ENCODE measurements at places on chromosomes 6 and 20.

- no peak for DNase-seq
Measured at GRCh38 chr20:64142590-64142989, 21.7 kb upstream of the MYT1 start.

GRCh38 chr6:8914700-8915099 is 479.4 kb upstream of the SLC35B3 start:
- DNase-seq: no peak

GRCh38 chr6:3414327-3415081 is 42.3 kb downstream of the SLC22A23 start:
- DNase-seq: no peak

DNA sequence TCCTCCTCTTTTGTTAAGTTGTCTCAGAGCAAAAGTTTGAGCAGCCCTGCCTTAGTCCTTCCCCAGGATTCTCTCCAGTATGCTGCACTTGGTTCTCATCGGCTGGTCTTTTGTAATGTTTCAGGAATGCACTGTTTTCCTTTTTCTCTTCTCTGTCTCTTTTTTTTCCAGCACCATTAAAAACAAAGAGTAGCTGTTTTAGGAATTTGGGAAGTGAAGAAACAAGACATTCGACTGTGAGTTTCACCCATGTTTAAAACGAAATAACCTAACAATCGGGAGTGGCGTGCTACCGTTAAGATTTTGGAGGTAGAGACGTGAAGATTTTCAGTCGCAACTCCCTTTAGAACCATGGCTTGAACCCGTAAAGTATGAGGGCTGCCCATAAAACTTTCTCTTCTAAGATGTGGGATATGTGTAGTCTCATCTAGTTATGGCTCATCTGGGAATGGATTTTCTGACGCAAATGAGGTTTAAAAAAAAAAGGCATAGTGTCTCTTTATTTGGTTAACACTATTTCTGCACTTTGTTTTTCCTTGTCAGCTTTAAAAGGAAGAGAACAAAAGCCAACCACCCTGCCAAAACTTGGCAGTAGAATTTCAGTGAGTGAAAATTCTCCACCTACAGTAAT is 35.9 kb upstream of the RAB23 start:
- DNase-seq: no peak

- DNase-seq: no peak
Measured at GRCh38 chr6:162222521-162222920, 505.0 kb downstream of the PRKN start.

DNA sequence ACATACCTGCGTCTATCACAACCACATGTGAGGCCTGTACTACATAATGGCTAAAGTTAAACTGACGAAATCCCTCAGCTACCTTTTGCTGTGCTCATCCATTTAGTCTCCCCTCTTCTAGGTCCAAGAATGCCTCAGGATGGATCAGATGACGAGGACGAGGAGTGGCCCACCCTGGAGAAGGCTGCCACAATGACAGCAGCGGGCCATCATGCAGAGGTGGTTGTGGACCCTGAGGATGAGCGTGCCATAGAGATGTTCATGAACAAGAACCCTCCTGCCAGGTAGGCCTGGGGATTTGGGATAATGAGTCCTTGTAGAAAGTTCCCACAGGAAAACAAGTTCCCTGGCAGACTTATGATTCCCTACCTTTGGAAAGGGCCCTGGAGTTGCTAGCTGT is 6.0 kb downstream of the BYSL start:
- no peak for DNase-seq

DNA sequence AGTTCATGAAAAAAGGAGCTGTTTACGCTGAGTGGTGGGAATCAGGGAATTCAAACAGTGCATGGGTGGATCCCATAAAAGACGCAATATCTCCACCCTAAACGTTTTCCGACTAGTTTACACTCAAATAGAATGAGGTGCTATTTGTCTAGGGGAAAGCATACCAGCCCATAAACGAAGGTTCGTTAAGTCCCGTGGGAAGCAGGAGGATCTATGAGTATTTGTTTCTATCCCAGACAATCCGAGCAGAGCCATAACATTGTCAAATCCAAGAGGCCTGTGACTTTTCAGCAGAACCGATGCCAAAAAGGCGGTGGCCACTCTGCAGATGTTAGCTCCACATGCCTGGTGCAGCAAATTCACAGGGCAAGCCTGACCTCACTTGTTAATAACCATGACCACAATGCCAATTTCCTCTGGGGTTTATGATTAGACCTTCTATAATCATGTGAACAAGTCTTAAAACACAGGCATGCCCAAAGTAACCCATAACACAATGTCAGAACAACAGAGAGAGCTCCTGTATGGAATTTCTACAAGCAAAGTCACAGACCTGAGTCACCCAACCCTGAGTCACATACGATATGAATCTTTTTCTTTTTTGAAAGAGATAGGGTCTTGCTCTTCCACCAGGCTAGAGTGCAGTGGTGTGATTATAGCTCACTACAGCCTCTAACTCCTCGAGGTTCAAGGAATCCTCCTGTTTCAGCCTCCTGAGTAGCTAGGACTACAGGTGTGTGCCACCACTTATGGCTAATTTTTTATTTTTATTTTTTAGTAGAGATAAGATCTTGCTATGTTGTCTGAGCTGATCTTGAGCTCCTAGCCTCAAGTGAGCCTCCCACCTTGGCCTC is 123.3 kb downstream of the KIF13A start:
- no peak for DNase-seq

DNA sequence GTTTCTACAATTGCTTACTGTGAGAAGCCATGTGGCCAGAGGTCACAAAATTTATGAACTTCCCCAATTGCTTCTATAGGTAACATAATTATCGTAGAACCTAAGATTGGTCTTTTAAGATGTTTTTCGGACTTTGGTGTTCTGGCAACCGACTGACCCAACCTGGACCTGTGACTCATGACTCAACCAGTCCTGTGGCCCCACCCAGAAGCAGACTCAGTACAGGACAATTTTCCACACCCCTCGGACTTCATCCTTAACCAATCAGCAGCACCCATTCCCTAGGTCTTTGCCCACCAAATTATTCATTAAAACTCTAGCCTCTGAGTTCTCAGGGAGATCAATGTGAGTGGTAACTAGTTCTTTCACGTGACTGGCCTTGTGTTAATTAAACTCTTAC is 26.4 kb upstream of the AKAP12 start:
- DNase-seq: no peak

DNA sequence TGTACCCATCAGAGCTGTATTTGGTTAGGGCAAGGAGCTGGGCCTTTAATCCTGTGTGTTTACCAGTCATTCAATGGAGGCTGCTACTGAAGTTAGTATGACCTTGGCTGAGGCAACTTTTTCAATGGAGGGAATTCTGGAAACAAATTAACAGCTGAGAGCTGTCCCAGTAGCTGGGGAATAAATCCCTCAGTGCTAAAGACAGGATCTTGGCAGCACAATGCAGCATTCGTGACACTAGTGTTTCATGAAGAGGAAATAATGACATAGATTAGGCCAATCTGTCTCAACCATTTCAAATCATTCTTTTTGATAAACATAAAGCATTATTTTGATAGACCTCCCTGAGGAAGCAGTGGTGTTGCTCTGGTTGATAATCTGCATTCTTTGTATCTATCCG is 42.9 kb downstream of the GRM1 start:
- no peak for DNase-seq

GRCh38 chr20:1209447-1210387 is 6.5 kb downstream of the C20orf202 start:
- no peak for DNase-seq

GRCh38 chr6:6803180-6803977 is 214.9 kb downstream of the LY86 start:
- DNase-seq: no peak

DNA sequence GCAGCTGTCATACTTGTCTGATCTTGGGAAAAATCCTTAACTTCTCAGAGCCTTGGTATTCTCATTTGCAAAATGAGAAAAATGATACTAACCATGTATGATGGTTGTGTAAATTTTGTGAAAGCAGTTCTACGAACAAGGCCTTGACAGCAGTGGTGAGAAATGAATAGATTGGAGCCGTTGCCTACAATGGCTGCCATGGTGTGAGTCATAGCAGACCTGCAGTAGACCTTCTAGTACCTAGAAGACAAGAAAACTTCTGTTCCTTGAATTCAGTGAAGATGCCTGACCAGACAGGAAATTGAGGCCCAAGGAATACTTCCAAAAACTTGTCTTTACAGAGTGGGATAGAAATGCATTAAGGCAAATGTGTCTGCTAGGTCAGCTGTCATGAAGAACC is 338.9 kb downstream of the QKI start:
- DNase-seq: no peak

DNA sequence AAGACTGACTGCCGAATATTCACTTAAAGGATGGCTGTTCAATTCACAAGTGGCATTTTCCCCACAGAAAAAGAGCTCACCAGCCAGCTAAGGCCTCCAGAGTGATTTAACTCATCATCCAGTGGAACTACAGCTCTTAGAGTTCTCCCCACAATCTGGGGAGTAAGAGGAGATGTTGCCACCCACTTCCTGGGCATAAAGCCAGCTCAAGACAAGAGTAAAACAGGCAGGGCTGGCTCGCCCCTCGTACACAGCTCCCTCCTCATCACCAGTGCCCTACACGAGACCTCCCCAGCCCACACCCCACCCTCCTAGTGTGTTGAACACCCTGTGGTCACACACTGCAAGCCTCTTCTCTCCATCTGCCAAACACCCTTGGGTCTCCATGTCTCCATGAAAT is 47.2 kb upstream of the IPCEF1 start:
- DNase-seq: no peak

GRCh38 chr20:59452856-59453255 is 151.5 kb upstream of the PHACTR3 start:
- DNase-seq: no peak

- no peak for DNase-seq
Measured at GRCh38 chr6:83536647-83537589, 24.6 kb downstream of the PRSS35 start.

DNA sequence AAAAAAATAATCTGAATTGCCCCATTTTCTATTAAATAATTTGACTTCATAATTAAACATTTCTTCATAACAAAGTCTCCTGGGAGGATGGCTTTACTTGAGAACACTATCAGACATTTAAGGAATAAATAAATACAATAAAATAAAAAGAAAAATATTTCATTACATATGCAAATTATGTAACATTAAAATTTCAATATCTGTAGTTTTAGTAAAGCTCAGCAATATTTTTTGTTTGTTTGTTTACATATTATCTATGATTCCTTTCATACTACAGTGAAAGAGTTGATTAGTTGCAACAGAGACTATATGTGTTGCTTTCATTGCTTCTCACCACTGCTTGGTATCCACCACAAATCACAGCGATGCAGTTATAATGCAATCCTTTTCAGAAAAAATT is 474.9 kb upstream of the GJE1 start:
- DNase-seq: no peak

GRCh38 chr20:8829256-8829655 is 239.6 kb upstream of the PLCB4 start:
- DNase-seq: no peak

GRCh38 chr6:13001927-13002326 is 285.4 kb downstream of the PHACTR1 start:
- DNase-seq: no peak

GRCh38 chr6:15330174-15330944 is 84.5 kb downstream of the JARID2 start:
- no peak for DNase-seq

GRCh38 chr6:42411406-42411805 is 40.3 kb downstream of the TRERF1 start:
- no peak for DNase-seq

DNA sequence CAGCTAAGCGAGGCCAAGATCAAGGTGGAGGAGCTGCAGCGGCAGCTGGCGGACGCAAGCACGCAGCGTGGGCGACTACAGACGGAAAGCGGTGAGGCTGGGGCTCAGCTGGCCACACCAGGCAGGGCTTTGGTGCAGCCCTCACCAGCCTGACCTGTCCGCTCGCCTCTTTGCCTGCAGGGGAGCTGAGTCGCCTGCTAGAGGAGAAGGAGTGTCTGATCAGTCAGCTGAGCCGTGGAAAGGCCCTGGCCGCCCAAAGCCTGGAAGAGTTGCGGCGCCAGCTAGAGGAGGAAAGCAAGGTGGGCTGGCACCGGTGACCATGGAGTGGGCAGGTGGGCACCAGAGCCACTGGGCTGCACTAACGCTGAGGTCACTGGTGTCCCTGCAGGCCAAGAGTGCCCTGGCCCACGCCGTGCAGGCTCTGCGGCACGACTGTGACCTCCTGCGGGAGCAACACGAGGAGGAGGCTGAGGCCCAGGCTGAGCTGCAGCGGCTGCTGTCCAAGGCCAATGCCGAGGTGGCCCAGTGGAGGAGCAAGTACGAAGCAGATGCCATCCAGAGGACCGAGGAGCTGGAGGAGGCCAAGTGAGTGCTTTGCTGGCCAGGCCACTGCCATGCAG is 42.8 kb downstream of the MYH7B start:
- DNase-seq: no peak

GRCh38 chr20:60306551-60306950 is 348.3 kb downstream of the CDH26 start:
- no peak for DNase-seq

DNA sequence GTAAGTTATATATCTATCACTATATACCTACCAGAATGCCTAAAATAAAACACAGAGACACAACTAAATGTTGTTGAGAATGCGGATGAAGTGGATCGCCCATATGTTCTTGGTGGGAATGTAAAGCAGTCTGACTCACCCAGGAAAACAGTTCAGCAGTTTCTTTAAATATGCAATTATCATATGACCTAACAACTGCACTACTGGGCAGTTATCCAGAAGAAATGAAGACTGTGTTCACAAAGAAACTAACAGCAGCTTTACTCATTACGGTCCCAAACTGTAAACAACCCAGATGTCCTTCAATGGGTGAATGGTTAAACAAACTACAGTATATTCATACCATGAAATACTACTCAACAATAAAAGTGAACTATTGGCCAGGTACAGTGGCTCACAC is 14.3 kb upstream of the ZC3H12D start:
- DNase-seq: no peak

DNA sequence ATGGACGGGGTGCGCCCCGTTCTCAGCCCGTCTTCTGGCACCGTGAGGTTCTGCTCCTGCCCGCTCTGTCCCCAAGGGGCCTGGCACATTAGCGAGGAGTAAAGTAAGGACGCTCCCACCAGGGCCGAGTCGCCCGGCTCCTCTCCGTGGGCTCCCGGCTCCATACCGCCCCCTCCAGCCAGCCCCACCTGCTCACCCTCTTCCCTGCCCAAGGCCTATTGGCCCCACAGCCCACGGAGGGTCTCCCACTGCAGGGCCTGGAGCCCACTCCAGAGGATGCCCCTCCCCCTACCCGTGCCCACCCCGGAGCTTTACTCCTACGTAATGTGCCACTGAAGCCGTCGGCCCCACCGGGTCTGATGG is 47.5 kb upstream of the CHRNA4 start:
- no peak for DNase-seq

DNA sequence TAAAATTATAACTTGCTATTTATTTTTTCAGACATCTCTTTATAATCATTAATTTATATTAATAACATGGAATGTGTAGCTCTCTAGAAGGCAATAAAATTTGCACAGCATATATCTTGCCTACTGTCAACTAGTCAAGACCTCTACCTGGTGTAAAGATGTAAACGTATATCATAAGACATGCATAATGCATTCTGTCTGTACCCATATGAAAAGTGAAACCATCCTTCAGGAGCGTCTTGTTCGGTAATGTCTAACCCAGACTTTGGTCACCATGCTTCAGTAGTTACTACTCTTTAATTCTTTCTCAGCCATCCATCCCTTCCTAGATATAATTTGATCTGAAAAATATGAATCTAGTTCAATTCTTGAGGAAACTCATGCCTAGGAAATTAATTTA is 21.0 kb downstream of the CEP43 start:
- no peak for DNase-seq

- no peak for DNase-seq
Measured at GRCh38 chr6:69881322-69882151, 15.2 kb downstream of the COL19A1 start.

- DNase-seq: no peak
Measured at GRCh38 chr6:136757150-136757549, 35.1 kb downstream of the MAP3K5 start.

- DNase-seq: no peak
Measured at GRCh38 chr6:30075790-30076732, 492 bp upstream of the RNF39 start.

Data from activated naive CD4-positive, alpha-beta T cell (primary cell).